Stimulated activated CD4-positive, alpha-beta T cell treated with anti-CD3 and anti-CD28 coated beads, Interleukin-4, amount 100 ng/mL, for 24 hours (primary cell): ENCODE measurements at places on chromosomes 5 and 9.

- no peak for DNase-seq
These were observed 7.0 kb upstream of the CRB2 start for GRCh38 chr9:123349033-123349432.

GRCh38 chr9:1698991-1699390 lies 316.2 kb upstream of the SMARCA2 start:
- no peak for DNase-seq

- DNase-seq: no peak
These were observed 253.0 kb downstream of the EPB41L4A start for GRCh38 chr5:112165897-112166737.

DNA sequence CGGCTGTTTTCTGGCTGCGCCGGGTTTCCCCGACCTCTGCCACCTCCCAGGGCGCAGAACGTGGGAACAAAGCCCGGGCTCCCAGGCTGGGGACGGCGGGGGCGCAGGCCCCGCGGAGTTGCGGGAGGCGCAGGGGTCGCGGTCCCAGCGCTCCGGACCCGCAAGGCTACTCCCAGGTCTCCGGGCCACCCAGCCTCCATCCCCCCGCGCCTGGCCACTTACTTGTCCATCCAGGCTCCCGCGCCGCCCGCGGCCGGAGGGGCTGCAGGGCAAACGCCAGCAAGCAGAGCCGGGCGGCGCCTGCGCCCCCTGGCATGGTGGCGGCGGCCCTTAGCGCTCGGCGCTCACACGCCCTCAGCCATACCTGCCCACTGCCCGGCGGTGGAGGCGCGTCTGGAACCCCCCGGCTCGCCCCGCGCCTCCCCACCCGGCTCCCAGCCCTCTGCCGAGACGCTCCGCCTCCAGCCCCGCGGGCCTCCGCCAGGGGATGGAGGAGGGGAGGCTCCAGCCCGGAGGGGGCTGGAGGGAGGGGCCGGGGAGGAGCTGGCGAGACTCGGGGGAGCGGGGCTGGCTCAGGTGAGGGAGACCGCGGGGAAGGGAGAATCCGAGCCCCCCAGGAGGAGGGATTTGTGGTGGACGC lies at the start of gene ADAM19:
TSS of gene ADAM19 (minus strand) at position 395 of the 640 bp plus-strand sequence. CDS start at position 316, 79 bp downstream.
- peak; percentile 47 for DNase-seq

DNA sequence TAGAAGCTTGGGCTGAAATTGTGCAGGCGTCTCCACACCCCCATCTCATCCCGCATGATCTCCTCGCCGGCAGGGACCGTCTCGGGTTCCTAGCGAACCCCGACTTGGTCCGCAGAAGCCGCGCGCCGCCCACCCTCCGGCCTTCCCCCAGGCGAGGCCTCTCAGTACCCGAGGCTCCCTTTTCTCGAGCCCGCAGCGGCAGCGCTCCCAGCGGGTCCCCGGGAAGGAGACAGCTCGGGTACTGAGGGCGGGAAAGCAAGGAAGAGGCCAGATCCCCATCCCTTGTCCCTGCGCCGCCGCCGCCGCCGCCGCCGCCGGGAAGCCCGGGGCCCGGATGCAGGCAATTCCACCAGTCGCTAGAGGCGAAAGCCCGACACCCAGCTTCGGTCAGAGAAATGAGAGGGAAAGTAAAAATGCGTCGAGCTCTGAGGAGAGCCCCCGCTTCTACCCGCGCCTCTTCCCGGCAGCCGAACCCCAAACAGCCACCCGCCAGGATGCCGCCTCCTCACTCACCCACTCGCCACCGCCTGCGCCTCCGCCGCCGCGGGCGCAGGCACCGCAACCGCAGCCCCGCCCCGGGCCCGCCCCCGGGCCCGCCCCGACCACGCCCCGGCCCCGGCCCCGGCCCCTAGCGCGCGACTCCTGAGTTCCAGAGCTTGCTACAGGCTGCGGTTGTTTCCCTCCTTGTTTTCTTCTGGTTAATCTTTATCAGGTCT lies at the start of gene C9orf72:
TSS of gene C9orf72 (minus strand) at position 564 of the 716 bp plus-strand sequence. CDS start 6,361 bp downstream, outside the sequence.
- peak; percentile 83 for DNase-seq

DNA sequence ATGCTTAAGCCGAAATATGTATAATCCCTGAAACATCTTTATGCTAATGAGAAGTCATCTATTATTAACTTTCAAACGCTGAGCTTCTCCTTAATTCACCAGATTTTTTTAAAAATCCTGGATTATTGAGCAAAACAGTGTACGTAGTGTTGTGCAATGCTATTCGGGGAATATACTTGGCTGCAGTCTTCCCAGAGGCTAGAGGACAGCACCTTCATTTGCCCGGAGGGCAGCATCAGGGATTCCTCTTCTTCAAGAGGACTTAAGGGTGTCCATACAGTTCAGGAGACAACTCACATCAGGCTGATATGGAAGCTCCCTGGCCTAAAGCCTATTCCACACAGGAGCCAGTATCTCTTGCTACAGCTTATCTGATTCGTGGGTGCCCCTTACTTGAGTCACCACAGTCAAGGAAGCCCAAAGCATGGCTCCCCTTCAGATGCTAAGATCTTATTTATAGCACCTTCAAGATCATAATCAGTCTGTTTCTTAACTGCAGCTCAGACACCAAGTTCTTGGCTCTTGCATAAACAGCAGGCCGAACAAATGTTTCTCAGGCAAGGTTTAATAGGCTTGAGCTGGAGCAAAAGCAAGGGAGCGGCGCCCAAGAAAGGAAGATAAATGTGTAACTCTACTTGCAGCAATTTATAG lies 29.4 kb downstream of the NUTM2F start:
- DNase-seq: no peak

DNA sequence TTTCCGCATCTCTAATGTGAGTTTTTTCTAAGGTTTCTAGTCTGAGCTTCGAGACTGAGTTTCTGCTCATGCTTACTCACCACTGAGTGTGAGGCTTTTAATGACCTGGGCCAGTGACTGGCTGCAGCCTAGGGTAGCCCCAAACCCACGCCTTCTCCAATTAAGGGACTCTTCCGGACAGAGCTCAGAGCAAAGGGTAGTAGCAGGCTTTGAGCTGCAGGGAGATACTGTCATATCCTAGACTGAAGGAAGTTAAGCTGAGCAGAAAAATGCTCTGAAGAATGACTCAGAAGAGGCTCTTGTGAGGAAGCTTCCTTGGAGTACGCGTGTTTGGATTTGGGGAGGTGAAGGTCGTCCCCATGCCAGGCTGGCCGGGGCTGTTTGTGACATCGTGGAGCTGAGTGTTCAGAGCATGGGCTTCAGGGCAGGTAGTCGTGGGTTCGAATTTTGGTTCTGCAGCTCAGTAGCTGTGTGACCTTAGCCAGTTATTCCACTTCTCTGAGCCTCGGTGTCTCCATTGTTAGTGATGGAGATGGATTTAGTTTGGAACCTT lies 3.5 kb downstream of the USP20 start:
- DNase-seq: peak; percentile 51

- DNase-seq: no peak
These were observed 345.0 kb downstream of the TLE1 start for GRCh38 chr9:81344366-81344765.

- DNase-seq: no peak
These were observed 2280.6 kb upstream of the ACO1 start for GRCh38 chr9:30103647-30104394.

DNA sequence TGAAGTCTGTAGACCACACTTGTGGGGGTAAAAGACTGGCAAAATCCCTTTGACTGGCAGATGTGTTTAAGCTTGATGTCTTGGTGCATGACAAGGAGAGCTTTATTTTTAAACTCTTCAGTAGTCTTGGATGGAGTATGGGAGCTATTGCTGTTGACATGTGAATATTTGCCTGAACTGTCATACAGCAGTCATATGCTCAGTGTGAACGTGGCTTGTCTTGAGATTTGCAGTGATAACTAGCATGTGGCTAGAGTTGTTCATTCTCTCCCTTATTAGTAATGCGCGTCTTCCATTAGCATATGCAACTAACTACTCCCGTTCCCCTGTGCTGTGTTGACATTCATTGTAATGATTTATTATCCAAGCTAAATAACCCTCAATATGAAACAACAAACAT lies 523.6 kb upstream of the WWC1 start:
- DNase-seq: no peak

DNA sequence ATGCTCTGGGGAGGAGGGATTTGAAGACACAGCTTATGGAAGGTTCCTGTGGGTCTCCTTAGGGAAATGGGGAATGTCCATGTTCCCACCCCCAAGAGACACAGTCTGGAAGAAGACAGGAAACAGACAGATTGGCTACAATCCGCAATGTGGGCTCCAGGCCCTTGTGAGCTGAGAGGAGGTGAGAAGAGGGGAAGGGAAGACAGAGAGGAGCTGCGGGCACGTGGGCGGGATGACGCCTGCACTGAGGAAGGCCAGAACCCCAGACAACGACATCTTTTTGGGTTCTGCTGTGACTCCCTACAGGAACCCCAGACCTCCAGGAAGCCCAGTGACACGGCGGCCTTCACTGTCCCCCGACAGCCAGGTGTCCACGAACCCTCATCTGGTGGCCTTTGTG lies 29.9 kb upstream of the NKD2 start:
- DNase-seq: no peak

GRCh38 chr9:68515326-68516017 lies 25.2 kb downstream of the TMEM252 start:
- no peak for DNase-seq

DNA sequence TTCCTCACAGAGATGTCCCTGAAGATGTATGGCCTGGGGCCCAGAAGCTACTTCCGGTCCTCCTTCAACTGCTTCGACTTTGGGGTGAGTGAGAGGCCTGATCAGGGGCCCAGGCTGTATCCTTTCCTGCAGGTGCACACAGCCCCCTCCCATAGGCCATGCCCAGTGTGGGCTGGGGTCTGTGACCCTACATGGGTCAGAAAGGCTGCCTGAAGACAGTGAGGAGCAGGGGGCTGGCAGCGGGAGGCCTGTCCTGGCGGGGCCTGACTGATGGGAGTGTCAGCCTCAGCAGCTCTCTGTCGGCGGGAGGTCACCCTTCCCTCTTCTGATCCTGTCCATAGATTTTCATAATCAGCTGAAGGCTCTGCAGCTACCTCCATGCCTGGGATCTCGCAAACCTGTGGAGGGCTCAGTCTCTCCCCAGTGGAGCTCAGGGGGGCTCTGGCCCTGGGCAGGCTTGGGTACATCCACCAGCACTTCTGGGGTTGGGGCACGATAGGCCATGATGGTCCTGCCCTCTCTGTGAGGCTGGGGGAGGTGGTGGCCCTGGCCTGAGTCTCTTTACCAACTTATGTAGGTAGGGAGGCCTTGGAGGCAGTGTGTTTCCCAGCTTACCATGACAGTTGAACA lies 98.5 kb downstream of the CACNA1B start:
- no peak for DNase-seq

- no peak for DNase-seq
These were observed 99.6 kb downstream of the BASP1 start for GRCh38 chr5:17316970-17317459.

- DNase-seq: no peak
These were observed 28.7 kb downstream of the RAD1 start for GRCh38 chr5:34886392-34887119.

DNA sequence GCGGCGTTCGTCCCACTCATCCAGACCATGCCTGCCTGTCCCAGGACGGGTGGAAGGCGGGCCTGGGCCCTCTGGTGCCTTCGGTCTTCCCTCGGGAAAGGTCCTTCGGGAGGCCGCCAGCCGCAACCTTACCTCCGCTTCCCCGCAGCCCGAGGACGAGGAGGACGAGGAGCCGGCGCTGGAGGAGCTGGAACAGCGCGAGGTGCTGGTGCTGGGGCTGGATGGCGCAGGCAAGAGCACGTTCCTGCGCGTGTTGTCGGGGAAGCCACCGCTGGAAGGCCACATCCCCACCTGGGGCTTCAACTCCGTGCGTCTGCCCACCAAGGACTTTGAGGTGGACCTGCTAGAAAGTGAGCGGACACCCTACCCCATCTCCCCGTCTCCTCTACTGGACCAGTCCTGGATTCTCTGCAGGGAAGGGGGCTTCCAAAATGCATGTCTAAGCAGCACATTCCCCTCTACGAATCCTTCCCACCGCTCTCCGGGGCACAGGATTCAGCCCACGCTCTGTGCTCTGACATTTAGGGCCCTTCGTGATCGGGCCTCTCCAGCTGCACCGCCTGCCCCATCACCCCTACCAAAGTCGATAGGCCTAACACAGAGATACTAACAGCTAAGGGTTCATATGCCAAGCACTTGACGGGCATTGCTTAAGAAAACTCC lies 1.1 kb downstream of the ARL10 start:
- no peak for DNase-seq

DNA sequence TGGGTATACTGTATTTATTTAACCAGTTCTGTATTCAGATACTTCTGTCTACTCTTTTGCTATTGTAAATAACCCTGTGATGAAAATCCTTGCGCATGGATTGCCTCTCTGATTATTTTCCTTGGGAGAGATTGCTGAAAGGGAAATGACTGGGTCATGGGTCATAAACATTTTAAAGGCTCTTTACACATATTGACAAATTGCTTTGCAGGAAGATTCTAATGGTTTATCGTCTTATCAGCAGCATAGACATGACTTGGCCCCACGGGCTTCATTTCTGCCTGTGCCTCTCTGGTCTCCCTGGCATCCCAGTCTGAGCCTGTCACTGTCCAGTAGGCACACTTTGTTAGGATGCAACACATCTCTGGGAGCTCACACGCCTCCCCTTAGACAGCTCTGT lies 52.3 kb downstream of the RGS3 start:
- DNase-seq: no peak

- DNase-seq: peak; percentile 2
These were observed 203.1 kb downstream of the FSTL4 start for GRCh38 chr5:133409210-133409674.

GRCh38 chr5:172689801-172690200 lies 48.7 kb downstream of the NEURL1B start:
- no peak for DNase-seq

GRCh38 chr9:21974343-21974721 lies 19.9 kb downstream of the CDKN2A start:
- DNase-seq: no peak

GRCh38 chr5:123651234-123651633 lies 139.3 kb downstream of the CSNK1G3 start:
- no peak for DNase-seq

- no peak for DNase-seq
These were observed 121.6 kb upstream of the TARS1 start for GRCh38 chr5:33319151-33319550.

GRCh38 chr5:13552361-13552760 lies 392.1 kb downstream of the DNAH5 start:
- no peak for DNase-seq

DNA sequence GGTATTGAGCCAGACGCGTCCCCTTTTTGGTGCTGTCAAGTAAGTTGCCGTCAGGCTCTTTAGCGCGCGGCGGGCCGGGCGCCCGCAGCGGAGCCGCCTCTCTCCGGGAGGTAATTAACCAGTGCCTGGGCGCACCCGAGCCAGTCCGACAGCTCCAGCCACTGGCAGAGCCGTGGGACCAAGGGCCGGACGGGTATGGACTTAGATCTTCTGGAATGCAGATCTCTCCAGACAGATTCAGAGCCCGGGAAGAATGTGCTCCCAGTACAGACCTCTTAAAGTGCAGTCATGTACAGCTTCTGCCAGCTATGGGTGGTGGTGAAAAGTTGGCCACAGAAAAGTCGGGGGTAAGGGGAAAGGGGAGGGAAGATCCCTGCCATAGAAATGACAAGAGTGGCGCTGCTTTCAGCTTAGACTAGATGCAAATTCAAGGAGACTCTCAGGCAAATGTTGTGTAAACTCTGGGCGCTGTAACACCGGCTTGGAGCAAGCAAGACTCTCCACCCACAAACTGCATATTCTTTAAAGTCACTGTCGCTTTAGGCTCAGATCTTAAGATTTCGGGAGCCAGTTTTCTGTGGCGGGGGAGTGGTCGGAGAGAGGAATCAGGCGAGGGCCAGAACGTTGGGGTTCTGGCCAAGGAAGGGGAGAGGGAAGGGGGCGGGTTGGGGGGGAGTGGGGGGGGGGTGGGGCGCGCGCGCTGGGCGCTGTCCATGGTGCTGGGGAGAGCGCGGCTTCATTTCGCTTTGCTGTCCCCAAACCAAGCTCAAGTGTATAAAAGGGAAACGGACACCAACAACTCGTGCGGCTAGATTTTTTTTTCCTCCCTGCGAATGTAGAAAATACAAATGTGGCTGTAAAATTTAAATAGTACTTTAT lies 29.2 kb downstream of the NR2F1 start:
- DNase-seq: no peak
